ENCODE measurements at places on chromosomes 1 and 21.

- DNase-seq: no peak
Observed at GRCh38 chr1:171158096-171158495, 27.0 kb upstream of the FMO2 start.

DNA sequence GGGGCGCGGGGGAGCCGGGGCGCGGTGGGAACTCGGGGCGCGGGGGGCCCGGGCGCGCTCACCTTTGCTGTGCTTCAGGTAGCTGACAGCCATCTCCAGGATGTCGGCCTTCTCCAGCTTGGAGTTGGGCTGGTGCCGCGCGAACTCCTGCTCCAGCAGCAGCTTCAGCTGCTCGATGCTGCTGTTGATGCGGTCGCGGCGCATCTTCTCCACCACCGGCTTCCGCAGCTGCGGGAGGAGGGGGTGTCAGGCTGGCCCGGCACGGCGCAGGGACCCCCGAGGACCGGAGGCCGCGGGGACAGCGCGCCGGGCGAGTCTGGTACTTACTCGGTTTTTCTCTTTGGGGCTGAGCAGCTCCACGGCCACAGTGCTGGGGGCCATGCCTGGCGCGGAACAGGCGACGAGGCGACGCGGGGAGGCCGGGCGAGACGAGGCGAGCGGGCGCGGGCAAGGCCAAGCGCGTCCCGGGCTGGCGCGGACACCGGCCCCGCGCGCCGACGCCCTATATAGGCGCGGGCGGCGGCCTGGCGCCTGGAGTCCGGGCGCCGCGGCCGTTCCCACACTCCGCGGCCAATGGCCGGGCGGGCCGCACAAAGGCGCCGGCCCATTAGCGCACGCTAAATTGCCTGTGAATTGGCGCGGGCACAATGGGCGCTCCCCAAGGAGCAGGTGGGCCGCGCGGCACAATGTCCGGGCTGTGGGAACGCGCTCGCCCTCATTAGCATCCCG is at the start of gene HES5:
Gene HES5, minus strand, starts transcription at position 480 of the 729 bp plus-strand sequence. Its CDS starts 99 bp downstream, at position 381.
- DNase-seq: no peak

DNA sequence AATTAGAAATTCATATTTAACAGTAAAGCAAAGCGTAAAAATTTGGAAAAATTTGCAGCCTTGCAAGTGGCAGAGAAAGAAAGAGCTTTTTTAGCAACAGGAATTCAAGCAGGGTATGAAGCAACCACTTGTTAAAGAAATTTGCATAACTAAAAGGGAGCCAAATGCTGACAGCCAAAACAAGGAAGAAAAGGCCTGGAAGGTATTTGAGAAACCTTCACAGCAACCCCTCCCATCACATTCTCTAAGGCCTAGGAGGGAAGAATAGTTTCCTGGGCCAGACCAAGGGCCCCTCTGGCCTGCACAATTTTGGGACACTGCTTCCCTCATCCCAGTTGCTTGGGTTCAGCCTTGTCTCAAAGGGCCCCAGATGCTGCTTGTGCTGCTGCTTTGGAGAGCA is 672.4 kb upstream of the TMPRSS15 start:
- DNase-seq: no peak

DNA sequence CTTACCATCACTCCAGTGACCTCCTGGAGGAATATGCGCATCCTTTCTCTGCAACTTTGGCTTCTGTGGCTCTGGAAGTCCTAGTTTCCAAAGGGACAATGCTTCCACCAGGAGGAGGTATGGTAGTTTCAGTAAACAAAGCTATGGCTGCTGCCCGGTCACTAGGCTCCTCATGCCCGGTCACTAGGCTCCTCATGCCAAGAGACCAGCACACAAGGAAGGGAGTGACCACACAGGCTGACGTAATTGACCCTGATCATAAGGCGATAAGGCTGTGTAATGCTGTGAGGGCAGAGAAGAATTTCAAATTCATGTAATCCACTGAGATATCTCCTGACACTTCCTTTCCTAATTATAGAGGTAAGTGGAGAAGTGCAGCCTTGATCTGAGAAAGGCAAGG is 102.9 kb downstream of the DTL start:
- DNase-seq: no peak

DNA sequence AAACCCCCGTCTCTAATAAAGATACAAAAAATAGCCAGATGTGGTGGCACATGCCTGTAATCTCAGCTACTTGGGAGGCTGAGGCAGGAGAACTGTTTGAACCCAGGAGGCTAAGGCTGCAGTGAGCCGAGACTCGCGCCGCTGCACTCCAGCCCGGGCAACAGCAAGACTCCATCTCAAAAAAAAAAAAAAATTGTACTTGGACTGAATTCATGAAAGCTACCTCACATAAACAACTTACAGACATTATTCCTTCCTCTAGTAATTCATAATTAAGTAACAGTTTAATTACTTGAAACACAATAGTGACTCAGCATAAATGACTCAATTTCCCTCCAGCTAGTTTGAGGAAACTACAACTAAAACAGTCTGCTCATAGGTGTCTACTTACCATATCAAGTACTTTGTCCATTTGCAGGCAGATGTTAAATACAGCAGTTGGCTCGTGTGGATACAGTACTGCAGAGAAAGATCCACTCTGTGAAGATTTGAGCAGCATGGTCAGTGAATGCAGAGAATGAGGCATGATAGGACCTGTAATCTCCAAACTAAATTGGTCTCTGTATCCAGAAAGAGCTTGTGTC is 9.4 kb downstream of the DONSON start:
- no peak for DNase-seq

DNA sequence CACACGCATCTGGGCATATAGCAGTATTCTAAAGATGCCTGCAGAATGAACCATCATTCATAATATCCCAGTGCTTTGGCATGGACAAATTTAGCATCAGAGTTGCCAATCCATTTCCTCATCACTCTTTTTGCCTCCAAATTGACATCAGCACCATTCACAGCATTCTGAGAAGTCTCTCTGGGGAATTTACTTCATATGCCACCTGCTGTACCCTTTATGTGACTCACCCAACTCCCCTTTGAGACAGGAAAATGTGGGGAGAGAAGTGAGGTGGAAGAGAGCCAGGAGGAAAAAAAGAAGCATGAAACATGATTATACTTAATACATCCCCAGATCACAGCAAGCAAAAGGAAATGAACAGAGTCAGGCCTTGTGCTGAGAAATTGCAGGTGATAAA is 37.4 kb downstream of the RAB3B start:
- no peak for DNase-seq

DNA sequence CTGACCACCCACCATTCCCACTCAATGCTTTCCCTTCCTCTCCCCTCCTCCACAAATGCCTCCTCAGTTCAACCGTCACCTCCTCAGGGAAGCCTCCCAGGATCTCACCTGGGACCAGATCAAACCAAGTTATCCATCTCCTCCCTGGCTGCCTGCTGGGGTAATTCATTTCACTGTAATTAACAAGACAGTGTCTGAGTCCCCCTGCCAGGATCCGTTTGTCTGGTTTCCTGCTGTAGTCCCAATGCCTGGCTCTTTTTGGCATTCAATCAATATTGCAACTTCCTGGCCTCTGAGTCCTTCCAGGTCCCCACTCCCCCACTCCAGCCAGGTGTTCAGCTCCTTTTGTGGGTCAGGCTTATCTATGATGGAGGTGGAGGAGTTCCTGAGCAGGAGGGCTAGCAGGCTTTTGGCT is 687.7 kb downstream of the PTPRU start:
- DNase-seq: no peak

DNA sequence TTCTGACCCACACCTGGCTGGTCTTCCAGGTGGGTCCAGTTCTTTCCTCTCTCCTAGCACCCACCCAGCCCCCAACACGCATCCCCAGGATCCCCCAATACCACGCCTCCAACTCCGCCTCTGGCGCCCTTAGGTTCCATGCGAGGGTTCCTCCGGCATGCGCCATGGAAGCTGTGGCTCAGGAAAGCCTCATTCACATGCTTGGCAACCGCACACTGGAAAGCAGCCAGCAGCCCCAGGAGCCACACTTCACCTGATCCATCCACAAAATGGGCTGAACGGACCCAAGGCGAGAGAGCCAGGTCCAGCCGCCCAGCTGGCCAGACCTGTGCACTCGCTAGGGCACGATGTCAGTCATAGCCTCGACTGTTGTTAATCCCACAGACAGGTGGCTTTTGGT is 161.2 kb downstream of the PSMG1 start:
- no peak for DNase-seq

GRCh38 chr1:79128722-79129121 is 122.2 kb upstream of the ADGRL4 start:
- DNase-seq: no peak

DNA sequence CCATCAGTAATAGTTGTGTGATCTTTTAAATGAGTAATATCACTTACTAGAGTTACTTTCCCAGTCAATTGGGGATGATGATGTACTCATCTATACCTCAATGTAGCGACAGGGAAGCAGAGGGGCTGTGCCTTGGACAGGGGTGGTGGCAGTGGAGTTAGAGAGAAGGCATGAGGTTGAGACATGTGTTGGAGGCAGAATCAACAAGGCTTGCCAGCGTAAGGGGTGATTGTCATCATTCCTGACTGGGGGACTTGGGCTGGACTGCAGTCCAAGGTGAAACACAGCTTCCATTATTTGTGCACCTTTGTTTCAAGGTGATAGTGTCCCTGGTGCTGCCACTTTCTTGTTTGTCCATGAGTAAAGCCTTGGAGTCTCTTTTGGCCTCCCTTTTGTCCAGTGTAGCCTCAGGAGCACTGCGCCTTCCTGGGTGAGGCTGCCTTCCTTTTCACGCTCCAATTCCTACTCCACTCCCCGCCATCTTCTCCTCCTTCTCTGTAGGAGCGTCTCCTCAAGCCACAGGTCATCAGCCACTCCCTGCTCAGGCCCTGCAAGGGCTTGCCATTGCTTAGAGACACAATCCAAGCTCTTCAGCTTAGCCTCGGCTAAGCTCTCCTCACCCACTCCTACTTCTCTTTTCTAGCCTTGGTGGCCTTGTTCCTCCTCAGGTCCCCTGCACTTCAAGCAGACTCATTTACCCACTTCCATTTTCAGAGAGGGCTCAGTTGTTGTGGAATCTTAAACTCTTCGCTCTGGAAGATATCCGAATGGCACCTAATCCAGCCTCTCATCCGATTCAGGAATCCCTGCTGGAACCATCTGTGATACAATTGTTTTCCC is 77.6 kb upstream of the CD34 start:
- DNase-seq: no peak

DNA sequence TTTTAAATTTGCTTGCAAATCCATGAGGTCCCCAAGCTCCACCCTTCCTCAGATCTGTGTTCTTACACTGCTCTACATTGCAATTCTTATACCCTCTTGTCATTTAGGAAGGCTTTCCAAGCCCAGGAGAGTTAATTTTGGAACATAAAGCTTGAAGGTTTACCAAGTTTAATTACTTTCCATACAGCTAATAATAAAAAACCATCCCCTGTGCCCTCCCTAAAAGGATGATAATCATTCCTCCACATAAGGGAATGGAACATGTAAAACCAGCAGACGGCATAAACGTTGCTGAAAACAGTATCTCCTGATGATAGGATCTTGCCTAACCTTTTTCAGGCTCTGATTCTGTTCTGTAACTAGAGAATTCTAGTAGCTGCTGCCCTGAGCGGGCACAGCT is 23.9 kb upstream of the SIPA1L2 start:
- no peak for DNase-seq
